ENCODE measurements at places on chromosomes 13 and 19. TPM values are rescaled to one million over a fixed set of nuclear protein-coding genes. Genes with fewer than 3 reads are reported as not detected.

THSD1 gene
- 7.3 TPM for total RNA-seq

MBD3L3 gene
- total RNA-seq = not detected

ZNF534 gene
- total RNA-seq = not detected

JAK3 gene
- total RNA-seq = 0.19 TPM

TMEM238 gene
- 10.0 TPM for total RNA-seq

UBL3 gene
- 8.4 TPM for total RNA-seq

CDC42EP5 gene
- total RNA-seq = not detected

FCER2 gene
- total RNA-seq = not detected

PHF11 gene
- total RNA-seq = 5.1 TPM

KLK13 gene
- not detected for total RNA-seq

ANGPTL8 gene
- not detected for total RNA-seq

NLRP13 gene
- not detected for total RNA-seq

CYP4F2 gene
- total RNA-seq = 0.07 TPM
